ENCODE measurements at places on chromosomes 16 and 17.

DNA sequence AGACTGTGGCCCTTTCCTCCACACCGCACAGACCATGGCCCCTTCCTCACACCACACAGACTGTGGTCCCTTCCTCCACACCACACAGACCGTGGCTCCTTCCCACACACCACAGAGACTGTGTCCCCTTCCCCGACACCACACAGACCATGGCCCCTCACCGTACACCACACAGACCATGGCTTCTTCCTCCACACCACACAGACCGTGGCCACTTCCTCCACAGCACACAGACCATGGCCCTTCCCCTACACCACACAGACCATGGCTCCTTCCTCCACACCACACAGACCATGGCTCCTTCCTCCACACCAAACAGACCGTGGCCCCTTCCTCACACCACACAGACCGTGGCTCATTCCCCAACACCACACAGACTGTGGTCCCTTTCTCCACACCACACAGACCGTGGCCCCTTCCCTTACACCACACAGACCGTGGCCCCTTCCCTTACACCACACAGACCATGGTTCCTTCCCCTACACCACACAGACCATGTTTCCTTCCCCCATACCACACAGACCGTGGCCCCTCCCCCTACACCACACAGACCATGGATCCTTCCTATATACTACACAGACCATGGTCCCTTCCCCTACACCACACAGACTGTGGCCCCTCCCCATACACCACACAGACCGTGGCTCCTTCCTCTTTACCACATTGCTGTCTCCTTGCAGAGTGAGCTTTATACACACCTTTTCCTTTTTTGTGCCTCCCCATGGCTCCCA is 297.5 kb upstream of the FOXF1 start:
- no peaks in the 10 kb centered on the region for H3K27me3 ChIP-seq
- no peak overlapping the region for H3K4me3 ChIP-seq
- no peaks in the 10 kb centered on the region for H3K4me1 ChIP-seq
- H3K27ac ChIP-seq, result no peak overlapping the region
- H3K36me3 ChIP-seq, result no peaks in the 10 kb centered on the region

- no peak overlapping the region for H3K4me3 ChIP-seq
- H3K36me3 ChIP-seq, result no peaks in the 10 kb centered on the region
- no peak for DNase-seq
- H3K27ac ChIP-seq, result no peak overlapping the region
- peaks cover 5% of the 10 kb centered on the region for H3K4me1 ChIP-seq
Observed at GRCh38 chr16:56265184-56265583, 73.9 kb downstream of the GNAO1 start.

GRCh38 chr17:80025140-80025539 is 10.5 kb downstream of the TBC1D16 start:
- no peak overlapping the region for H3K4me3 ChIP-seq
- H3K27ac ChIP-seq, result no peak overlapping the region
- peaks cover 4% of the 10 kb centered on the region for H3K27me3 ChIP-seq
- H3K36me3 ChIP-seq, result peaks cover 2% of the 10 kb centered on the region
- H3K4me1 ChIP-seq, result peaks cover 11% of the 10 kb centered on the region

DNA sequence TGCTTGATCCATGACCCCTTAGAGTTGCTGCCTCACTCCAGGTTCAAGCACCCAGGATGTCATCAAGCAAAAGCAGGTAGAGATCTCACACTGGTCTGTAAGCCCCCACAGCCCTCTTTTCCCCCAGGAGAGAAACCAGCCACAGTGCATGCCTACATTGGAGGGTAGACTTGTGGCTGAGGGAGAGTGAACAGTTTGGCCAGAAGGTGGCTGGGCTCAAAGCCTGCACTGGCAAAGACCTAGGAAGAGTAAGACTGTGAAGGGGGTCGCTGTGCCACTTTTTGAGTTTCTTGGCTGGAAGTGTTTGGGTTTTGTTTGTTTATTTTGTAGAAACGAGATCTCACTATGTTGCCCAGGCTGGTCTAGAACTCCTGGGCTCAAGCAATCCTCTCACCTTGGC is 28.5 kb downstream of the HOXB1 start:
- DNase-seq, result no peak
- no peak overlapping the region for H3K4me3 ChIP-seq
- no peaks in the 10 kb centered on the region for H3K36me3 ChIP-seq
- no peak overlapping the region for H3K27ac ChIP-seq

DNA sequence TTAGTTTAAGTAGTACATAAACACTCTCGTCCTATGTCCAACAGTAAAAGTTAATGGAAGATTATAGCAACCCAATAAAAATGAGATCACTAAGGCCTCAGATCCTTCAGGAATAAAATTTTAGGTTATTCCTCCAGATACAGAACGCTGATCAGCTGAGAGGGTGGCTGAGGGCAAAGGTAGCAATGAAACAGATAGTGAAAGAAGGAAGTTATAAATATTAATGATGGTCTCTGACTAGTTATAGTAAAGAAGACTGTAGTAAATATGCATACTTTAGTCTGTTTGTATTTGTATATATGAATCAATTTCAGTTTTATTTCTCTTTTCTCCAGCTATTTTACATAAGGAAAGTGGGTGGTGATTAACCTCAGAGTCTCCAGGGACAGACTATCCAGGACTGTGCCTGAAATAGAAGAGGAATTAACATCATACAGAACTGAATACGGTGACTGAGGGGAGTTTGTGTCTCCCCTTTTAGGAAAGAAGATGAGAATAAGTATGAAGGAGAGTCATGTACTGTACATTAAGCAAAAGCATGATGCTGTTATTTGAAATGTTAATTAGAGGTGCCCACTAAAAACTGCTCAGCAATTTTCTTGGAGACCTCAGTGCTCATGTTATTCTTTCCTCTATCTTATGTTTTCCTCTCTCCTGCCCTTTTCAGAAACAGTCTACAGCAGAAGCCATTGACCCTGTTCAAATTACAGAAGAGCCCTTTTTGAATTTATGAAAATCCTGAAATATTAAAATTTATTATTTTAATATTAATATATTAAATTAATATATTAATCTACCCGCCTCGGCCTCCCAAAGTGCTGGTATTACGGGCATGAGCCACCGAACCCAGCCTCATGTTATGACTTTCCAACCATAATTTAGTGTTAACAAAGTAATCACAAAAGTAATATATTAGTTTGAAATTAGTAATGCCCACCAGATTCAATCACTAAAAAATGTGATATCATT is 36.5 kb upstream of the DHRS7B start:
- no peak overlapping the region for H3K4me3 ChIP-seq
- no peaks in the 10 kb centered on the region for H3K4me1 ChIP-seq
- no peaks in the 10 kb centered on the region for H3K27me3 ChIP-seq
- H3K27ac ChIP-seq, result no peak overlapping the region
- DNase-seq, result no peak

GRCh38 chr17:1880851-1881630 is 51.2 kb downstream of the RPA1 start:
- no peaks in the 10 kb centered on the region for H3K27me3 ChIP-seq
- H3K27ac ChIP-seq, result no peak overlapping the region
- H3K4me3 ChIP-seq, result no peak overlapping the region
- no peak for DNase-seq
- no peaks in the 10 kb centered on the region for H3K4me1 ChIP-seq

Data from lung (tissue), 17 donors.